ENCODE measurements at places on chromosomes 7 and 10.

GRCh38 chr10:33886299-33886698 lies 551.8 kb upstream of the NRP1 start:
- DNase-seq: no peak

DNA sequence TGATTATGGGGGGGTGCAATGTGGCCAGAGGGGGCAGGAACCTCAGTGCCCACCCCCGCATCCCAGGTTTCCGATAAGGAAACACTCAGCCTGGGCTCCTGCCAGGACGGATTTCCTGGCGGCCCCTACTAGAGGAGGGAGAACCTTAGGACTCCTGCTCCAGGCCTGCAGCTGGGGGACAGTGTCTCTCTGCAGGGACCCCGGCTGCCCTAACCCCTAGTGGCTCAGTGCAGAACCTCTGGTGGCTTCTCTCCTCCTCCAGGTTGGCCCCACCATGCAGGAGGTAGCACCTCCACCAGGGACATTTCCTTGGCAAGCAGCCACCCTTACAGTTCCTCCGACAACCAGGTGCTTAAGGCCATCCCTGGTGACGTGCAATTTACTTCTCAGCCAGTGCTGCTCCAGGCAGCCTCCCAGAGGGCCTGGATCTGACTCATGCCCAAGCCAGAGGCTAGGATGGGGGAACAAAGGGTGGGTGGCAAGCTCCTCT lies 31.9 kb downstream of the SH2B2 start:
- DNase-seq: peak; percentile 7

DNA sequence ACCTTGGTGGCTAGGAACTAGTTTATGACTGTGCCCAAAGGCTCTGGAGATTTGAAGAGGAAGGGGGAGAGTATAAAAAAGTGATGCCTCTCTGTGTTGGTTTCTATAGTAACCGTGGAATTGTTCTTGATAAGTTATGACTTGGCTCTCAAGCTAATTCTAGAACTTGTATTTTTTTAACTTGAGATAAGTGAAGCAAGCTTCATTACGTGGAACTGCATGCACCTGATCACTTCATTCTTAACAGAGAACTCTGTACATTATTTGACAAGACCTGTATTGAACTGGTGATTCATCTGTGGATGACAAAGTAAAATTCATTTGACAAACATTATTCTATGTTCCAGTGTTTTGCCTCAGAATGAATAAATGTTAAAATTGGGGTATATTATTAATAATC lies 1452.2 kb downstream of the REEP3 start:
- no peak for DNase-seq

- DNase-seq: no peak
Measured at GRCh38 chr7:25714013-25714412, 438.0 kb upstream of the NFE2L3 start.

- DNase-seq: no peak
Measured at GRCh38 chr7:72538856-72539255, 126.7 kb upstream of the CALN1 start.

DNA sequence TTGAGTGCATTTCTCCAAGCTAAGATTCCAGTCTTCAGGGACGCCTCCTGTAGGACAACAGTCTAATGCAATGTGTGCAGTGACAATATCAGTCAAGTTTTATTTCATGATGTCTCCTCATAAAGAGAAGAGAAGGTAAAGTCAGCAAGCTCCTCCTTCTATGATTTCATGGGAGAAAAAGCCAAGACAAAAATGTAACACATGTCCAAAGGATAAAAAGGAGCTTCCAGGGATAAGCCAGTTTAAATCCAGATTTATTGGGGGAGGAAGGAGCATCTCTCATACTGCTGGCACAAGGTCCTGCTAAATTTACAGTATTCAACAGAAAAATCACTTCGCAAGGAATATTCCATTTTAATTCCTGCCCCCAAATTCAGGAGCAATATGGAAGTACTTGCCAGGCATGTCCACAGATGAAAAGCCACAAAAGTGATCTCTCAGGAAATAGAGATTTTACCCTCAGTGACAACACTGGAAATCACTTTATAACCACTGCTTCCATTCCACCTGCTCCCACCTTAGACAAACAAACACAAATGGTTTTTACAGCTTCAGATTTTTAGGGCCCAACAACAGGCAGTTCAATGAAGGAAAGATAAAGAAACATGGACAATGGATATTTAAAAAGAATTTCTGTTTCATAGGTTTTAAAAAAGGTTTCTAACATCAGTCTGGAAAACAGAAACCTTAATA lies 677.5 kb upstream of the C7orf33 start:
- no peak for DNase-seq

- DNase-seq: no peak
Measured at GRCh38 chr7:10604128-10604527, 369.5 kb upstream of the PHF14 start.

DNA sequence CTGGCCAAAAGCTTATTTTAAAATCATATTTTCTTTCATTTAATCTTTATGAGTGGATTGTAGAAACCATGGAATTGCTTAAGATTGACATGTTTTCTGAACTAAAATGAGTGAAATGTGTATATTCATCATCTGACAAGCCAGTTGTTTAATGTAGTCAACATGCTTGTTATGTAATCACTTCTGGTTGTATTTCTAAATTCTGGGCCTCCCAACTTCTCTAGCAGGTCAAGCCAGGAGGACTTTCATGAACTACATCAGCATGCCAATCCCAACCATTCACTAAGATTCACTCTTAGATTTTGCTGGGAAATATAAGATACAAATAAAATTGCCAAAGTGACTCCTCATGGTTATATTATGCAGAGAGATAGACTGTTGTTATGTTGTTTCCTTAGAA lies 21.1 kb upstream of the MAP3K8 start:
- no peak for DNase-seq

- peak; percentile 31 for DNase-seq
Measured at GRCh38 chr10:60646966-60647796, 131.1 kb upstream of the CDK1 start.

GRCh38 chr7:139784648-139785047 lies 6.8 kb upstream of the HIPK2 start:
- DNase-seq: peak; percentile 22

GRCh38 chr10:131183546-131184045 lies 127.9 kb downstream of the TCERG1L start:
- DNase-seq: no peak

DNA sequence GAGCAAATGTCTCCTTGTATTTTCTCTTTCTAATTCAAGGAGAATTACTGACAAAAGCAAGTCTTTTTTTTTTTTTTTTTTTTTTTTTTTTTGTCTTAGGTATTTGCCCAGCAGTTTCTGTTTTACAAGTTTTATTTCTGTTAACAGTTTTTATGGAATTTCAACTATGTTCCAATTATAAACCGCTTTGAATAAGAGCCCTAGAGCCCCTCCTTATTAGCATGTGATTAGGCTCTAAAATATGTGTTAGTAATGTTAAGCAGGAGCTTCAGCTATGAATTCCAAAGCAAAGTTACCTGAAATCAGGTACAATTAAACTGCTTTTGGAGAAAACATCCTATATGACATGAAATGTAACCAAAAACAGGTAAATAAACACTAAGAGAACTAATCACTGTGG lies 997.0 kb upstream of the POT1 start:
- no peak for DNase-seq

DNA sequence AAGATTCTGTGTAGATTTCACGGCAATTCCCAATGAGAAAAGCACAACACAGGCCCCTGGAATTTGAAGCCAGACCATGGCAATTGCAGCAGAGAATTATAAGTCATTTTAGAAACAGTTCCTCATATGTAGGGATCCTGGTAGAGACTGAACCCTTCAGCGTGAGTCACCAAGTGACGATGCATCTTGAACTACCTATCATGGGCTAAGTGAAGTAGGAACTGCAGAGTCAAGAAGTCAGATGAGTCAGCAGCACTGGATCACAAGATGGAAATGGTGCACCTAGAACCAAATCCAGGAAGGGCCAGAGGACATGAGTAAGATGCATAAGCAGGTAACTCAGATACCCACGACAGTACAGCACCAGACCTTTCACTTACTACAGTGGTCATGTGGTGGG lies 140.0 kb upstream of the TPK1 start:
- DNase-seq: no peak

GRCh38 chr7:22123139-22123538 lies 177.4 kb upstream of the CDCA7L start:
- no peak for DNase-seq

- DNase-seq: no peak
Measured at GRCh38 chr7:44995555-44996493, 4.2 kb upstream of the CCM2 start.

GRCh38 chr7:85154282-85154937 lies 32.4 kb downstream of the SEMA3D start:
- no peak for DNase-seq

DNA sequence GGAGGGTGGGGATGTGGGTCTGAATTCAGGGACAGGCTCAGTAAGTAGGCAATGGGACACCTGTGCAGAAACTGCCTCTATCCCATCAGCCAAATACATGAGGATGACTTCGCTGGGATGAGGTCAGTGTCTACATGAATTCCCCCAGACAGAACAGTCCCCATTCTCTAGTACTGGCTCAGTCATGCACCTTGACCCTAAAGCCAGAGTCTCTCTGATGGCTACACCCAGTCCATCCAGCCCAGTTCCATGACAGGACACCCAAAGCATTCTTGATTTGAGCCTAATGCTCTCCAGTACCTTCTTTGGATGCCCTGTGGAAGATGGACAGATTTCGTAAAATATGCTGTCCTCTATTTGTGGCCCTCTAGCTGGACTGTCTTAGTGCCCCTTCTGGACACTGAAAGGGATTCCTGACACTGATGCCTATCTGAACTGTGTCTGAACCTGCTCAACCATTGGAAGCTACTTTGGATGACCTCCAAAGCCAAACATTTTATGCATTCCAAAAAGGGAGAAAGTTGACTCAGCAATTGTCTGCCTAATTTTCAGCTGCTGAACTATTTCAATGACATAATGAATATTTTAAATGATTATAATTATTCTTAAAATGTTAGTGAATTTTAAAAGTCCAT lies 14.6 kb downstream of the SFRP4 start:
- DNase-seq: peak; percentile 2

GRCh38 chr10:9450801-9451200 lies 1396.3 kb downstream of the GATA3 start:
- DNase-seq: no peak

Measured in NCI-H1105 treated with DMSO at 0.1 percent for 48 hours (cell line).